ENCODE measurements at places on chromosomes 7 and 10.

- DNase-seq: no peak
These were observed 285.9 kb upstream of the FZD8 start for GRCh38 chr10:35927990-35928488.

DNA sequence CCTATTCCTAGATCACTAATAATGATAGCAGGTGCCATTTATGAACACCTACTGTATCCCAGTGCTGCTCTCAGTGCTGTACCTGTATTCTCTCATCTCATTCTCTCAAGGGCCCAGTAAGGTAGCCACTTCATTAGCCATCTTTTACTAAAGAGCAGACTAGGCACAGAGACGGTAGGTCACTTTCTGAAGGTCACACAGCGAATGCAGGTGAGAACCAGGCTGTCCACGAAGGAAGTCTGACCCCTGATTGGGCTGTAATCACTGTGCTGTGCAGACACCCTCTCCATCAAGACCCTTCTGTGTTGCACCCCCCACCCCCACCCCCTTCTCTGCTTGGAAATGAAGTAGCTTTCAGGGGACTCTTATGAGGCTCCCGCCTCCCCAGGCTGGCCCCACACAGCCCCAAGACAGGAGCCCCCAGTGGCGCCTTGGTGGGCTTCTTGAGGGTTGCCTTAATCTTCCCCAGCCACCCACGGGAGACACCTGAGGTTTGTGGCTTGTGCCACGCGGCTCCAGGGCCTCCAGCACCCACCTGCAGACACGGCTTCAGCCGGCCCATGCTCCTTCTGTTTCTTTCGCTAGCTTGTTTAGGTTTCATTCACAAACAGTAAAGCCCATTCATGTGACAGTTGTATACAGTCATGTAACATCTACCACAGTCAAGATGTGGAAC lies 81.7 kb upstream of the FAM20C start:
- DNase-seq: no peak

GRCh38 chr7:7972922-7973594 lies 4.5 kb downstream of the GLCCI1 start:
- no peak for DNase-seq

- no peak for DNase-seq
These were observed 188.6 kb downstream of the DIP2C start for GRCh38 chr10:500876-501275.

- DNase-seq: no peak
These were observed 302.7 kb downstream of the RPS24 start for GRCh38 chr10:78336402-78336791.

- no peak for DNase-seq
These were observed 428.2 kb downstream of the PARD3 start for GRCh38 chr10:34386921-34387320.

DNA sequence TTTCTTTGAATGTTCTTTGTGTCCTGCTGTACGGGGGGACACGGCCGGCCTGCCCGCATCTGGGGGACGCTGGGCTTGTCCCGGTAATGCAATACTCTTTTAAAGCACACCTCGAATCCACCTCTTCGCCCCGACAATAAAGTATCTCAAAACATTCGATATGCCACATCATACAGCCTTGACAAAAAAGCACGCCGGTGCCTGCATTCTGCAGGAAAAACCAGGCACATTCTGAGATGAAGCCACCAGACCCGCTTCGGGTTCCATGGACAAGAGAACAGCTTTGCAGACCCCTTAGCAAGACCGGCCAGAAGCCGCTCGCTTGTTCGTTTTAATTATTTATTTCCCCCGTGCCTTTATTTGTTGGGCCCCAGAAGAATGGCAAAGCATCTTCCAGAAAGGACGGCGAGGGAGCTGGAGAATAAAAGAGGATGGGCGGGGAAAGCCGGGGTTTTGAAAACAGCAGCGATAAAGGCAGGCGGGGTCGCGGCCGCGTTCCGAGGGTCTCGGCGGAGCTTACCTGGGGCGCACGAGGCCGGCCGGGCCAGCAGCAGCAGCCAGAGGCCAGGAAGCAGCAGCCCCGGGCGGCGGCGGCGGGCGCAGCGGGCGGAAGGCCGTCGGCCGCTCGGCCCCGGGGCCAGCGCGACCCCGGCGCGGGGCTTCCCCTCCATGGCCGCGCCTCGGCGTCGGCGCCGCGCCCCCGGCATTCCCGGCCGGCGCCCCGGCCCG lies 462 bp downstream of the KIAA1549 start:
- peak; percentile 11 for DNase-seq

DNA sequence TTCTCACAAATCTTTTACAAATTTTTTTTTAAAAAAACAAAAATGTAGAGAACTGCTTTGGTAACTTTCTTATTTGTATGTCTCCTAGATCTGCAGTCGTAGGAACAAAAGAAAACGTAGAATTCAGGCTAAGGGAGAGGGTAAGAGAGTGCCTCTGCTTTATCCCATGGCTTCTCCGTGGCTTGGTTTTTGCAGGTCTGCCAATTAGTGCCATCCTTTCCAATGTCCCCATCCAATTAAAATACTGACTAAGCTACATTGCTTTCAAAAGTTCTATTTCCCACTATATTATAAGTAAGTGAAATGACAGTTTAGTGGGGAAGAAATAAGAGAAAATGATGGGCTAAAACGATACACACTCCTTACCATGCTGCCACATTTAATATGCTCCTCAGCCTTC lies 209.3 kb downstream of the CRPPA start:
- no peak for DNase-seq

DNA sequence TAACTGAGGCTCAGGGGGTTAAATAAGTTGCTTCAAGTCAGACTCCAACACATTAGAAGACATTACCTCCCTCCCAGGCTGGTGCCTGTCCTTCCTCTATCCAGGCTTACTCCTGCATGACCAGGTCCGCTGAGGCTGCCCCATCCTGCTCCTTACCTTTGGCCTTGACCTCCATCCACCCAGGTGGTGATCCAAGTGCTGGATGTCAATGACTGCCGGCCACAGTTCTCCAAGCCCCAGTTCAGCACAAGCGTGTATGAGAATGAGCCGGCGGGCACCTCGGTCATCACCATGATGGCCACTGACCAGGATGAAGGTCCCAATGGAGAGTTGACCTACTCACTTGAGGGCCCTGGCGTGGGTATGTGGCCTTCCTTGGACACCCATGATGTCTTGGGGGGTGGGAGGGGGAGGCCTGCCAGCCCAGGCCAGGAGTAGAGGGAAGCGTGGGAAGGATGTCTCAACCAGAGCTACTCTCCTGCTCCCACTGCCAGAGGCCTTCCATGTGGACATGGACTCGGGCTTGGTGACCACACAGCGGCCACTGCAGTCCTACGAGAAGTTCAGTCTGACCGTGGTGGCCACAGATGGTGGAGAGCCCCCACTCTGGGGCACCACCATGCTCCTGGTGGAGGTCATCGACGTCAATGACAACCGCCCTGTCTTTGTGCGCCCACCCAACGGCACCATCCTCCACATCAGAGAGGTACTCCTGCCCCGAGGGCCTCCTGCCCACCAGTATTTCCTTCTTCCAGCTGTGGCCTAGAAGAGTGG lies 29.6 kb upstream of the VSIR start:
- no peak for DNase-seq

DNA sequence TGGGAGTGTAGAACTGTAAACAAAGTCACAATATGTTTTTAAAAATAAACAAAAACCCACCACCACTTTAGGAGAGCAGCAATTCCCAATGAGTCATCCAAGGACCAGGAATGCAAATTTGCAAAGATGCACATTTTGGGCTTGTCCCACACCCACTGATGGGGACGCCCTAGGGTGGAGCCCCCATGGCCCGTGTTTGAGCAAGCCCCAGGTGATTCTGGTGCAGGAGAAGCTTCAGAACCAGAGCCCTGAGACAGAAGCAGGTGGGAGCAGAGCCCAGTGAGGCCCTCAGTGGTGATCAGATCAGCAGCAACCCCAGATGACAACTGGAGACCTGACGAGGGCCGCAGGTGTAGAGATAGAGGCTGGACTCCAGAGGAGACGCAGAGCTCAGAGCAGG lies 55.1 kb upstream of the PFKP start:
- no peak for DNase-seq

DNA sequence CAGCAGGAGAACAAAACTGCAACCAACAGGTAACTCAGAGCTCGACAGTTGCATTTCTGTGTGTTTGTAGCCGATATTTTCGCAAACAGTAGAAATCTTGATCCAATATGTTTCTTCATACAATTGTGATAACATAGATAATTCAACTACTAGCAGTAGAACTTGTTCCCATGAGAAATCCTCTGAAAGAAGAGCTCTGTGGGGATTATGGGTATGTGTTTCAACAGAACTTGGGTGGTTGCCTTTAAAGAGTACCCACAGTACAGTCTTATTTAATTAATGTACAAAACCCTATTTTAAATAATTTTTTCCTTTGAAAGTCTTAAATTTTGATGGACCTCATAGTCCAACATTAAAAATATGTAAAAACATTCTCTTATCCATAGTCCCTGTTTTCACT lies 266.1 kb downstream of the PARD3 start:
- DNase-seq: no peak

DNA sequence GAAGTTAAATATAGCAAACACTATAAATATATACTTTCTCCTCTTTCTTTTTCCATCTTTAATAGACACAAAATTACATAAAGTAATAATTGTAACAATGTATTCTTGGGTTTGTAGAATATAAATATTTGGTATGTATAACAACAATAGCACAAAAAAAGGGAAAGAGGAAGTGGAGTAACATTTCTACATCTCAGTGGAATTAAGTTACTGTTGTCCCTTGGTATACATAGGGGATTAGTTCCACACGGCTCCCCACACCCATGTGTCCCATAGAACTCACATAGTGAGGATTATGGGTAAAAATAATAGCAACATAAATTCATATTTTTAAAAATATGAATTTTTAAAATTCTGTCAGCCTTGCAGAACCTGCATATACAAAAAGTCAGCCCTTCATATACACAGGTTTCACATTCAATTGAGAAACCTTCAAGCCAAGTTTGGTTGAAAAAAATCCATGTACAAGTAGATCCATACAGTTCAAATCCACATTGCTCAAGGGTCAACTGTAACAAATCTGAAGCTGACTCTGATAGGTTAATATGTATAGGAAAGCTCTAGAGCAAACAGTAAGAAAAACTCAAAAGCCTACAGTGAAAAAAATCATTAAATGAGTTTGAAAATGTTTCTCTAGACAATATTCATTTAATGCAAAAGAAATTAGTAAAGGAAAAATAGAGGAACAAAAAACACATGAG lies 92.4 kb downstream of the HYCC1 start:
- DNase-seq: no peak

- no peak for DNase-seq
These were observed 143.1 kb downstream of the ARID5B start for GRCh38 chr10:62044566-62044965.

- DNase-seq: no peak
These were observed 235.0 kb downstream of the SUGCT start for GRCh38 chr7:40369641-40370277.

- DNase-seq: peak; percentile 28
These were observed 554.0 kb downstream of the MDFIC start for GRCh38 chr7:115475761-115476385.

GRCh38 chr10:5041471-5042023 lies 37.9 kb upstream of the AKR1C2 start:
- no peak for DNase-seq

GRCh38 chr10:123865350-123865749 lies 26.3 kb downstream of the CPXM2 start:
- no peak for DNase-seq

- DNase-seq: no peak
These were observed 128.4 kb downstream of the WNT2 start for GRCh38 chr7:117194445-117194844.

DNA sequence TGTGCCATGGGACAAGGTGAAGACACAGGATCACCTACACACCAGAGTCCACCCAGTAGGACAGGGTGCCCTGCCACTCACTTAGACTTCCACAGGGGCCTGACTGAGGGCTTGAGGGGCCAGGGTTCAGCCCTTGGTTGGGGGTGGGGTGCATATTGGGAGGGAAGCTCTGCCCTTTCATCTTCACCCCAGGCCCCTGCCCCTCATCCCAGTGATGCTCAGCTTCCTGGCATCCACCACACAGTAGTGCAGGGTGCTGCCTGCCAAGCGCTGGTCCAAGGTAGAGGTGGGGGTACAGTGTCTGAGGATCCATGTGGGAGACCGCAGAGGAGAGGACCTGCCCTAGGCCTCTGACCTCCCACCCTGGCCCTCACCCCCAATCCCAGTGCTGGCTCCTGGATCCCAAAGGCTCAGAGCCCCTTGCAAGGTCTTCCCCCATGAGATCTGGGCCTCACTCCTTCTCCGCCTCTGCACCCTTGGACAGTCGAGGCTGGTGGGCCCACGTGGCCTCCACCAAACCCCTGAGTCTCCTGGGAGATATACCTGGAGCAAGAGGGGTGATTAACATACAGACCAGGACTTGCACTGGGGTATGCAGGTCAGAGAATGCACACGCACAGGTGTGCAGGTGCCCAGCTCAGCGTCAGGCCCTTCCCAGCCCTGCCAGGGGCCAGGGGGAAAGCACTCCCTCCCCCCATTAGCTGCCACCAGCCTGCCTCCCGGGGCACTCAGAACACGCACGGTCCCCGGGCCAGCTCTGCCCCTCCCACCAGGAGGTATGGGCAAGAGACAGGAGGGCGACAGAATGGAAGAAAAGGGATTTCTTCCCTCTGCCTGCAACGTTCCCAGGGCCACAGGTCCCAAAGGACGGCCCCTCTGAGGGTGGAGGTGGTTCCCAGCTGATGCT lies 8.6 kb upstream of the IRF5 start:
- DNase-seq: no peak

GRCh38 chr7:28135315-28135714 lies 45.3 kb downstream of the JAZF1 start:
- DNase-seq: no peak

GRCh38 chr7:159065852-159066480 lies 78.7 kb downstream of the VIPR2 start:
- no peak for DNase-seq
